Stimulated activated CD8-positive, alpha-beta memory T cell treated with anti-CD3 and anti-CD28 coated beads, Interleukin-4, amount 100 ng/mL, for 1 hour (primary cell): ENCODE measurements at places on chromosomes 6 and 20.

DNA sequence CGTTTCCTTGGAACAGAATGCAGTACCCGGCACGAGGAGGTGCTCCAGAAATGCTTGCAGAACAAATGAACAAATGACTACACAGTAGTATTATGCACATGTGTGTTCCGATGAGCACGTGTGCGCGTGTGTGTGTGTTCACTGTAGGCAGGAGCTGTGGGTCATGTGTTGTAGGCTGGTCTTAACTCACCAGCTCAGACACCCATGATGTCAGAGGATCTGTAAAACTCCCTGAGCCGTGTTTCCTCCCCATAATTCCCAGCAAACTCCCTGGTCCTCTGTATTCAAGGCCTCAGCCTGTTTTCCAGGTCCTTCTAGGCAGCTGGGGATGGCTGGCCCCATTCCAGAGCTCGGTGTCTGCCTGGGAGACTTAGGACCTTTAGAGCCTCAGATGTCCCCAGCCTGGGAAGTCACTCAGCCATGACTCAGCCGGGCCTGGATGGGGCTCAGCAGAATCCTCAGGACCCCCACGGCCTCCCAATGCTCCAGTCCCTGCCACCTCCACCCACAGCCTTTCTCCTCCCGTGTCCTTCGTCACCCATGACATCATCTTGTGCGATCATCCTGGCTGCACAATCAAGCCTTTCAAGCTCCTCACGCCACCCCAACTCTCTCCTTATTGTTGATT lies 475.0 kb upstream of the SULF2 start:
- DNase-seq, result no peak

DNA sequence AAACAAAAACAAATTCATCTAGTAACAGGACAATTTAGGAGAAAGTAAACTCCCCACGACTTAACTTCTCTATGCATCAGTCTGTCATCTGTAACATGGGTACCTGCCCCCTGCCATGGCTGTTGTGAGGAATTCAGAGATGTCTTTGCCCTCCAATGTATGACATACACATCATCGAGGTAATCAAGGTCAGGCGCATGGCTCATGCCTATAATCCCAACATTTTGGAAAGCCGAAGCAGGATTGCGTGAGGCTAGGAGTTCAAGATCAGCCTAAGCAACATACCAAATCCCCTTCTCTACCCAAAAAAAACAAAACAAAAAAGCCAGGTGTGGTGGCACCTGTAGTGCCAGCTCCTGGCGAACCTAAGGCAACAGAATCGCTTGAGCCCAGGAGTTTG lies 9.0 kb downstream of the EEF1A1 start:
- DNase-seq, result no peak

GRCh38 chr6:142130814-142131213 lies 1.9 kb upstream of the GJE1 start:
- no peak for DNase-seq

DNA sequence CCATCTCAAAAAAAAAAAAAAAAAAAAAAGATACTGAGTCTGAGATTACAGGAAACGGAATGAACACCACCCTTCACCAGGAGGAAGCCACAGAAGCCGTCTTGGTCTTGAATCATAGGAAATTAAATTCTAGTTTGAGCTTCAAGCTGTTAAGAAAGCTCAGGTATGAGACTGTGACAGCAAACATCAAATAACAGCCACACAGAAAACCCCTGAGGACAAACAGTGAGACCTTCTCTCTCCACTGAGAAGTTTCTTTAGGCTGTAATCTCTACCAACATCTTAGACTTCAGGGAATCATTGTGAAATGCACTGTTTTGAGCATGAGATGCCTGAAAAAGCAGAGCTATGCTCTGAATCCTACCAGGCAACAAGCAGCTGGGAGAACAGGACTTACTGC lies 30.8 kb downstream of the PDE10A start:
- no peak for DNase-seq

DNA sequence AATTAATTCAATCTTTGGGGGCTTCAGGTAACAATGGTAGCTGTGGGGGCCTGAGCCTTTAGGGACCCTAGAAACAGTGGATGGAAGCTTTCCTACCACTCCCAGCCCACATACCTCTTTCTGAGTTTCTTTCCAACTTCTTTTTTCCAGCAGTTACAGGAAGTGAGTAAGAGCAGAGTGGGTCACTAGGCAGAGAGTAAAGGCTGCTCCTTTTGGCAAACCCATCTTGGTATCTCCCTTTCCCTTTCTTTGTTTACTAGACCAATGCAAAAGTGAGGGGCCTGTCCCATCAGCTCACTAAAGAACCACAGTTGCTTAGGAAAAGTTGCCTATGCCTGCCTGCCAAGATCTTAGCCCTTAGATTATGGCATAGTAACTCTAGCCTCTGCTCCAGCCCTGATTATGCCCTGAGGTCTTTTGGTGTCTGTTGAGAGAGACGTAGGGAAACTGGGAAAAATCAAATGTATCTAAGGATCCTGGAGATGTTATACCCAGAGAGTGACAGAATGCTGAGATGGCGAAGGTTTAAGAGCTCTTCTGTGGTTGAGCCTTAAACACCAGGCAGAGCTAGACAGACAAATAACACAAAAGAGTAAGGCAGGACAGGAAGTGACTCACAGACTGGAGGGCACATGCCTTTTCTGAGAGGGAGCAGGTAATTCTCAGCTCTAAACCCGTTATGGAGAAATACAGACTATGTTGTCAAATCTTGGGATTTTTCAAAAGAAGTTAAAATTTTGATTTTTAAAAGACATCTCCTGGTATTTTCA lies 31.3 kb downstream of the TRMT6 start:
- no peak for DNase-seq

- no peak for DNase-seq
Measured at GRCh38 chr6:96171112-96171511, 155.3 kb downstream of the FUT9 start.

- no peak for DNase-seq
Measured at GRCh38 chr20:34268851-34269636, 27.8 kb downstream of the ASIP start.

DNA sequence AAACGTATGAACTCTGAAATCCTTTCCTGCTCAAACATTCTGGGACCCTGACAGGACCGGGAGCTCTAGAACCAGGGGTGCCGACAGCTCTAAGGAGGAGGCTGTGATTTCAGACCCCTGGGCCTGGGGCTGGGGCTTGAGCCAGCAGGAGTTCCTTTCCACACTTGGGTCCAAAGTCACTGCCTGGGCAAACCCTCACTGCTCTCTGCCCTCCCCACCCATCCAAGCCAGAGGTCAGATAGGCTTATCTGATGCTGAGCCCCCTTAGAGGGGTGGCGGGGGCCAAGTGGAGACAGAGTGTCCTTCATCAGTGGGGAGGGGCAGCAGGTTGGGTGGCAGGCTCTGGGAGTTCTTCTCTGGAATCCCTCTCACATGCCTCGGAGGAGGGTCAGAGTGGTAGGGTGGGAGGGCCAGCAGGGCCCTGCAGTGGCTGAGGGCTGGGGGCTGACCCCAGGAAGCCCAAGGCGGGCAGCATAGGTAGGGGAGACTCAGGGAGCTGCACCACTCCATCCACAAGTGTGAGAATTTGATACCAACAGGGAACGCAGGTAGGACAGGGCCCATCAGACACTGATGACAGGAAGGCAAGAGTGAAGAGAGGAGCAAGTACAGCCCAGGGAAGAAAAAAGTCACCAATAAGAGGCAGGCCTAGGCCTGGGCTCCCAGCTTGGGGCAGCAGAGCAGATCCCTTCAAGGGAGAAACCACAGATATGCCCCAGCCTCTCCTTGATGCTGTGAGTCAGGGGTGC lies 121.0 kb downstream of the MRPL14 start:
- DNase-seq, result no peak

DNA sequence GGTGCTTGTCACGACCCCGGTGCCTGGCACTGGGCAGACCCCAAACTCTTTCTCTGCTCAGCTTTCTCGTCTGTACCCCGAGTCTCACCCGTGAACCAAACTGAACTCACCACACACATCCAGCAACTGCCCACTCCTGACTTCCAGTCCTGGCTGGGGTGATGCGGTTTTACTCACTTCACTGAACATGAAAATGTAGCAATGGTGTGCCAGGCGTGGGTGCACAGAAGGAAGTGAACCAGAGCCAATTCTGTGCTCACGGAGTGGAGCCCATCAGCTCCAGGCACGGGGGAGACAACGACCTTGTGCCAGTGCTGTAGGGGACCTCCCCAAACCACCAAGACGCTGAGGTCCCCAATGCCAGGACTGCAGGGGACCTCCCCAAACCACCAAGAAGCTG lies 78.7 kb upstream of the AFDN start:
- no peak for DNase-seq

GRCh38 chr6:108133594-108134179 lies 32.1 kb upstream of the NR2E1 start:
- no peak for DNase-seq

DNA sequence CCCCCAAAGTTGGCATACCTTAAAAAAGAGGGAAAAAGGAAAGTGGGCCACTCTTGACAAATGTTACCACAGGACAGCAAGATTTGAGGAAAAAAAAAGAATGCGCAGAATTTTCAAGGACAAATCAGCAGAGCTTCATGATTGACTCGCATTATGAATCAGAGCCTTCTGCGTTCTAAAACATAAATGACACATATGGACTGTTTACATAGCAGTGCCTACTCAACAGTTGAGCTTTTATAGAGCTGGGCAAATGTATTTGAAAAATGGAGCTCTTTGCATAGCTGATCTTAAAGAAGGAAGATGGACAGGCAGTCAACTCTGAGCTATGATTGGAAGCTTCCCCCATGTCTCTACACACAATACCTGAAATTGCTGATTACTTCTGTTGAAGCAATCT lies 213.2 kb upstream of the NT5E start:
- DNase-seq, result no peak
